ENCODE measurements at places on chromosomes 11 and 22. TPM values are rescaled to one million over a fixed set of nuclear protein-coding genes. Genes with fewer than 3 reads are reported as not detected.
A peak's percentile ranks its signal among the peaks of the same experiment; 100 is the strongest.

The MUC2 gene
- total RNA-seq: not detected

The LMNTD2 gene
- 1.4 TPM for total RNA-seq

The OR5B21 gene
- not detected for total RNA-seq

The WNT7B gene
- not detected for total RNA-seq

- peaks cover 22% of the 10 kb centered on the region for H3K4me1 ChIP-seq
- H3K4me3 ChIP-seq: peak within 1 kb of the TSS; percentile 60
- H3K36me3 ChIP-seq: no peaks in the 10 kb centered on the region
Observed at GRCh38 chr22:37674951-37675929, at the start of gene LGALS1. TSS of gene LGALS1 (plus strand) at chr22:37675636. CDS start at chr22:37675703, 67 bp downstream.

DNA sequence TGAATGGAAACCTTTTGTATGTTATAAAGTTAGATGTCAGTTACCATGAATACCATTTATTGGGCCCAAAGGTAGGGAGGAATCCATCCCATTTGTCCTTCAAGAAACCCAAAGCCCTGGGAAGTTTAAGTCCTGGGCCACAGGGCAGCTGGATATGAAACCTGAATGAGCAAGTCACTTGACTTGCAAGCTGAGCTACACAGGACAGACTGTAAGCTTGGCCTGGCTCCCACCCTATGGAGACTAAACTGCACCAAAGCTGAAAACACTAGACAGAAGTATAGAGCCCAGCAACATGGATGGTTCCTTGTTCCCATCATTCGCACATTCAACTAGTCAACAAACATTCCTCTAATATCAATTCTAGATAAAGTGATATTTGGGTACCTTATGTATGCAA is 71.3 kb downstream of the KCNC1 start:
- H3K4me3 ChIP-seq: no peak overlapping the region
- no peak overlapping the region for H3K27ac ChIP-seq
- no peak for DNase-seq
- H3K4me1 ChIP-seq: no peaks in the 10 kb centered on the region

The SHANK2 gene
- total RNA-seq: not detected

DNA sequence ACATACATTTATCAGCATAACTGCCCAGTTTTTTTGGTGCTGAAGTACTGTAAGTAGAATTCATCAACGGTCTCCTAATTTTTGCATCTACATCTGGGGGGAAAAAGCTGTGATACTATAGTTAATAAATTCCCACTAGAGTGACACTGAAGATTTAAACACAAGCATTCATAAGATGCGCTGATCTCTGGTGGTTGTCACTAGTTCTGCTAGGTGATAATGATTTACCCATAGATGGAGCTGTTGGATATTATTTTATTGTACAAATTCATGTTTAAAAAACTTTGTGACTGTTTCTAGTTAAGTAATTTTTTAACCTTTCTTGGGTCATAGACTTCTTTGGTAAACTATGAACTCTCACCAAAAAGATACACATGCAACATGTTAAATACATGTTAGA is 106.6 kb downstream of the EMSY start:
- no peak for DNase-seq
- H3K4me1 ChIP-seq: no peaks in the 10 kb centered on the region
- no peaks in the 10 kb centered on the region for H3K27me3 ChIP-seq
- no peak overlapping the region for H3K4me3 ChIP-seq
- H3K36me3 ChIP-seq: peaks cover 12% of the 10 kb centered on the region

The GP1BB gene
- not detected for total RNA-seq

GRCh38 chr22:46171940-46172339 is 21.6 kb downstream of the PPARA start:
- H3K4me3 ChIP-seq: no peak overlapping the region
- H3K36me3 ChIP-seq: no peaks in the 10 kb centered on the region
- no peaks in the 10 kb centered on the region for H3K27me3 ChIP-seq
- no peaks in the 10 kb centered on the region for H3K4me1 ChIP-seq

DNA sequence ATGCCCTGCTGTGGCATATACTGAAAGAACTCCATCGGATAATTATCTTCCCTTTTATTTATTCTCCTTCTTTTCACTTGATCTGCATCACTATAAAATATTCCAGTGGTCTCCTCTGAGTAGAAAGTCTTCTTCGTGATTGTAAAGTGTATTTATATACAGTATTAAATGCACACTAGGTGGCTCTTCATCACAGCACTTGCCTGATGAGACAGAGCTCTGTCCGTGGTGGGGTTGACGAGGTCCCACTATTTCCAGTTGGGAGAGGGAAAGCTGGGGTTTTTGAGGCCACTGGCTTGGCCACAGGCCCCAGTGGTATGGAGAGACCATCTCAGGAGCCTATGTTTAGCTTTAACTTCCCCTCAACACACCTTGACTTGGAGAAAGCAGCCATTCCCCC is 31.6 kb upstream of the ZBTB16 start:
- H3K27ac ChIP-seq: no peak overlapping the region
- DNase-seq: no peak
- no peaks in the 10 kb centered on the region for H3K27me3 ChIP-seq
- H3K4me1 ChIP-seq: no peaks in the 10 kb centered on the region

DNA sequence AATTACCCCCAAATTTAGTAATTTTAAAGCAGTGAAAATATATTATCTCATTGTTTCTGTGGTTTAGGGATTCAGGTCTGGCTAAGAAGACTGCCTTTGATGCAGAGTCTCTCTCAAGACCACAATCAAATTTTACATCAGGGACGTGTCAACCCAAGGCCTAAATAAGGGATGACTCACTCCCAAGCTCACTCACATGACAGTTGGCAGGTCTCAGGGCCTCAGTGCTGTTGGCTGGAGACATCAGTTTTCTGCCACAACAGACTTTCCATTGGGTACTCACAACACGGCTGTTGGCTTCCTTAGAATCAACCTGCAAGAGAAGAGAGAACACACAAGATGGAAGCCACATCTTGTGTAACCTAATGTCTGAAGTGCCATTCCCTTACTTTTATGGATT is 377.3 kb downstream of the FAM181B start:
- H3K4me3 ChIP-seq: no peak overlapping the region
- no peak overlapping the region for H3K27ac ChIP-seq
- no peaks in the 10 kb centered on the region for H3K36me3 ChIP-seq
- no peaks in the 10 kb centered on the region for H3K27me3 ChIP-seq
- H3K4me1 ChIP-seq: no peaks in the 10 kb centered on the region

The TMPRSS13 gene
- 3.4 TPM for total RNA-seq

GRCh38 chr11:44835938-44836337 is 109.2 kb downstream of the TSPAN18 start:
- H3K4me3 ChIP-seq: no peak overlapping the region
- H3K27ac ChIP-seq: no peak overlapping the region
- no peak for DNase-seq

DNA sequence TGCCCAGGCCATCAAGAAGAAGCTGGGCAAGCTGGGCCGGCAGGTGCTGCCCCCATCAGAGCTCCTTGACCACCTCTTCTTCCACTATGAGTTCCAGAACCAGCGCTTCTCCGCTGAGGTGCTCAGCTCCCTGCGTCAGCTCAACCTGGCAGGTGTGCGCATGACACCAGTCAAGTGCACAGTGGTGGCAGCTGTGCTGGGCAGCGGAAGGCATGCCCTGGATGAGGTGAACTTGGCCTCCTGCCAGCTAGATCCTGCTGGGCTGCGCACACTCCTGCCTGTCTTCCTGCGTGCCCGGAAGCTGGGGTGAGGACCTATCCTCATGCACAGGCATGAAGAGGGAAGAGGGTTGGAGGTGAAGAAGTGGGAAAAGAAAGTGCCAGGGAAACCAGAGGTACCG is 5.3 kb upstream of the NHERF4 start:
- H3K4me3 ChIP-seq: no peak overlapping the region
- no peak for DNase-seq

- DNase-seq: no peak
- no peaks in the 10 kb centered on the region for H3K27me3 ChIP-seq
- H3K36me3 ChIP-seq: no peaks in the 10 kb centered on the region
- no peak overlapping the region for H3K4me3 ChIP-seq
- no peak overlapping the region for H3K27ac ChIP-seq
Observed at GRCh38 chr11:8164746-8165145, 4.1 kb downstream of the RIC3 start.

DNA sequence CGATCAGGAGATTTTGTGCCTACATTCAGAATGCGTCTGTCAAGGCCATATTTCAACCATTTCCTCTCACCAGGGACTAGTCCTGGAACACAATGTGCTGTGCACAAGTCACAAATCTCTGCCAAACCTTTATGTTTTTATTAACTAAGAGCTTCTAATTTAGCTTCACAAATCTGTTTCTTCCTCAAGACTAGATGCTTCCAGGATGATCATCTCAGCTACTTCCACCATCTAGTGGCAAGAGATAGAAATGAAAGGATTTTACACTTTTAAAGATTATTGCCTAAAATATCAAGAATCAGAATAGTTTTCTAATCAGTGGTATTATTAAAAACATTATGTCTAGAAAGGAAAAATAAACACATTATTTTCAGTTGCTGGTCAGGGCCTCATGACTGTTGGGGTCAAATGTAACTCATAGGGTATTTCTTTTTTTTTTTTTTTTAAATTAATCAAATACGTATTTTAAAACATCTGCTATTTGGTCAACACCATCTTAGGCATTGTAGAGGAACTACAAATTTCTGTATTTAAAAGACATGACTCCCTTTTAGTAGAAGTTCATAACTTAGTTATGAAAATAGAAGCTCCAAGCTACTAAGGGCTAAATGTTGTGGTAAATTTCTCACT is 1102.6 kb downstream of the DLG2 start:
- H3K27ac ChIP-seq: no peak overlapping the region
- no peaks in the 10 kb centered on the region for H3K27me3 ChIP-seq
- no peaks in the 10 kb centered on the region for H3K4me1 ChIP-seq
- no peak for DNase-seq
- H3K36me3 ChIP-seq: no peaks in the 10 kb centered on the region

GRCh38 chr11:31786996-31787685 is 24.0 kb downstream of the PAX6 start:
- H3K27me3 ChIP-seq: no peaks in the 10 kb centered on the region
- no peak for DNase-seq
- H3K4me3 ChIP-seq: no peak overlapping the region
- H3K4me1 ChIP-seq: no peaks in the 10 kb centered on the region

- no peaks in the 10 kb centered on the region for H3K4me1 ChIP-seq
- DNase-seq: no peak
- H3K4me3 ChIP-seq: no peak overlapping the region
- no peak overlapping the region for H3K27ac ChIP-seq
Observed at GRCh38 chr11:103812680-103813079, 223.8 kb upstream of the DDI1 start.

DNA sequence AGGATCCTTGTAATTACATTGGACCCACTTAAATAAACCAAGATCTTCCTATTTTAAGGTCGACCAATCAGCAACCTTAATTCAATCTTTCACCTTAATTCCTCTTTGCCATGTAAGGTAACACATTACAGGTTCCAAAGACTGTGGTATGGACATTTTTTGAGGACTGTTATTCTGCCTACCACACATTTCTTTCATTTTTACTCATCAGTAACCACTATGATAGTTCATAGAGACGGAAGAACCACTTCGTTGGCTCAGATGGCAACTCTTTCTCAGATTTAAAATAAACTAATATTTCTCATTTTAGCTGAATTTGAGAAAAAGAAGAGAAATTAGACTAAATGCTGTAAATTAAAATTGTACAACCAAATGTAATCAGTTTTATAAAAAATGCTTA is 96.3 kb downstream of the PAX6 start:
- no peak for DNase-seq
- no peak overlapping the region for H3K4me3 ChIP-seq
- H3K4me1 ChIP-seq: no peaks in the 10 kb centered on the region

The C11orf98 gene
- total RNA-seq: 47.6 TPM

GRCh38 chr22:50734986-50735738 is 2.8 kb upstream of the ACR start:
- no peak overlapping the region for H3K27ac ChIP-seq
- H3K4me3 ChIP-seq: no peak overlapping the region
- no peaks in the 10 kb centered on the region for H3K36me3 ChIP-seq
- H3K27me3 ChIP-seq: no peaks in the 10 kb centered on the region
- H3K4me1 ChIP-seq: no peaks in the 10 kb centered on the region

GRCh38 chr11:46249938-46250744 is 27.3 kb upstream of the CREB3L1 start:
- no peak for DNase-seq
- H3K36me3 ChIP-seq: no peaks in the 10 kb centered on the region
- H3K4me3 ChIP-seq: no peak overlapping the region
- no peaks in the 10 kb centered on the region for H3K4me1 ChIP-seq
- no peak overlapping the region for H3K27ac ChIP-seq
- H3K27me3 ChIP-seq: no peaks in the 10 kb centered on the region

The MPPED1 gene
- total RNA-seq: not detected

DNA sequence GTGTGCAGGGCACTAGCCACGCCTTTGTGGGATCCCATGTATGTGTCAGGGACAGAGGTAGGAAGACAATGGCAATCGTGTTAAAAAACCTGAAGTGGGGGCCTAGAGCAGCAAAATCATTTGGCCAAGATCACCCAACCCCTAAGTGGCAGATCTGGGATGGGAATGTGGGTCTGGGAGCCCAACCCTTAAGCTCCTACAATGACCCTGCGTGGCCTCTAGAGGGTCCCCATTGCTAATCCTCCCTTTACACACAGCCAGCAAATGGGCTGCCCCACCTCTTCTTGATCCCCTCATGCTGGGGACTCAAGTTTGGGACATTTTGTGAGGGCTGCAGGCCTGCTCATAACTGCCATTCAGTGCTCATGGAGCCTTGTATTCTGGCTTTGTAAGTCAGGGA is 73.2 kb upstream of the SUSD2 start:
- no peaks in the 10 kb centered on the region for H3K36me3 ChIP-seq
- H3K4me3 ChIP-seq: no peak overlapping the region
- H3K27me3 ChIP-seq: no peaks in the 10 kb centered on the region
- H3K4me1 ChIP-seq: no peaks in the 10 kb centered on the region

GRCh38 chr11:127340438-127340837 is 339.9 kb upstream of the KIRREL3 start:
- no peaks in the 10 kb centered on the region for H3K36me3 ChIP-seq
- no peak for DNase-seq

DNA sequence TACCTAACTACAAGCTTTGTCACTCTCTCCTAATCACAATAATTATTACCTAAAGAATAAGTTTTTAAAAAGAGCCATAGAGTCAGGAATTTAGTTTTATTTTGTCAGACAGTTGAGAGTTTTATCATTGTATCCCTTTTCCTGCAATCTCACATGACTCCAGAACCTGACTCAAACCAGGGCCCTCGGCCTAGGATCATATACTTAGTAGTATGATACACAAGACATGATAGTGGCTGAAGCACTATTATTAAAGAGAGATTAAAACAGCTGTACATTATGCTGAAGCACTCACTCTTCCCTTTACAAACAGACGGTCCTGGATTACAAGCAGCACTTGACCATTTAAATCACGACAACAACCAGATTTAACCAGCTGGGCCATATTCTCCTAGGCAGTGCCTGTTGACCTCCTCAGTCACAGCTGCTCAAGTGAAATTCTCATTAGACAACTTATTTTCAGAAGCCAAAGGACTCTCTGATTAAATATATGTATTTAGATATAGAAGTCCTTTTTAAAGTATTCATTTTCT is 44.0 kb downstream of the SOX6 start:
- no peak overlapping the region for H3K27ac ChIP-seq
- no peak overlapping the region for H3K4me3 ChIP-seq
- H3K36me3 ChIP-seq: no peaks in the 10 kb centered on the region
- no peaks in the 10 kb centered on the region for H3K27me3 ChIP-seq
- DNase-seq: no peak
- no peaks in the 10 kb centered on the region for H3K4me1 ChIP-seq

The C22orf42 gene
- not detected for total RNA-seq

All from naive thymus-derived CD4-positive, alpha-beta T cell (primary cell).